ENCODE measurements at places on chromosomes 3 and 15.
A peak's percentile ranks its signal among the peaks of the same experiment; 100 is the strongest.

DNA sequence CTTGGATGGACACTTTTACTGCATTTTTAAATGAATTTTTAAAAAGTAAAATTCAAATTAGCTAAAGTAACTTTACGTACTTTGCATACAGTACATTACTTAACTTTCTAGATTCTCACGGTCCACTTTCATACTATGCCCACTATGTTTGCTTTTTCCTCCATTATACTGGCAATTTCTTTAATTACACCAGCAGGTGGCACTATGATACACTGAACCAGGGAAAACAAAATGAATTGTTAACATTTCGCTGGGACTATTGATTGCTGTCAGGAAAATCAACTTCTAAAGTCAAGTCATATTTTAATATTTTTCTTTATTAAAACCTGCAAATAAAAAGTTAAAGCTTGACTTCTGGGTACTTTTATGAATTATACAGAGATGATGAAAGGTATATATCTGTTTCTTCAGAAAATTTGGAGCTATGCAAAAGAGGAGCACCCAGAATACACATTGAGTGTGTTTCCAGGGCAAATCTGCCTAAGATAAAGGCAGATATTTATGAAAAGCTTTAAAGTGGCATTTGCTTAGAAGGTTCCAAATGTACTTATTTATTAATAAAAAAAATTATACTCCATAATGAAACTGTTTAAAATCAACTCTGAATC is 21.8 kb upstream of the POU1F1 start:
- DNase-seq = no peak

DNA sequence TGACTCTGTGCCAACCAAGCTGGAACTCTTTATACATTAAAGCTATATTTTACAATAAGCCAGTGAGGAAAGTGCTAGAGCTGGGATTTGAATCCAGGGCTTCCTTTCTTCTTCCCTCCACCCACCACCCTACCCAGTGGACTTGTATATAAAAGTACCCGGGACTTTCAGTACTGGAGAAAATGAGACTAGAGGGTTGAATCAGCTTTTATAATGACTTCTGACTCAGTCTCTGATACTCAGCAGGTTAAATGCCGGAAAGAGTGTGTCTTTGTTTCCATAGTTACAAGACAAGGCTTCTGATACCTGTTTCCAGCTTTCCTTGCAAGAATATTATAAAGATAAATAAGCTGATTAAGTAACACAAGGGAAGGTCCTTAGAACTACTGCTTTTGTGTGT is 80.9 kb downstream of the FRMD4B start:
- DNase-seq = no peak

- DNase-seq = no peak
These were observed 764.4 kb upstream of the NECTIN3 start for GRCh38 chr3:110307065-110307809.

DNA sequence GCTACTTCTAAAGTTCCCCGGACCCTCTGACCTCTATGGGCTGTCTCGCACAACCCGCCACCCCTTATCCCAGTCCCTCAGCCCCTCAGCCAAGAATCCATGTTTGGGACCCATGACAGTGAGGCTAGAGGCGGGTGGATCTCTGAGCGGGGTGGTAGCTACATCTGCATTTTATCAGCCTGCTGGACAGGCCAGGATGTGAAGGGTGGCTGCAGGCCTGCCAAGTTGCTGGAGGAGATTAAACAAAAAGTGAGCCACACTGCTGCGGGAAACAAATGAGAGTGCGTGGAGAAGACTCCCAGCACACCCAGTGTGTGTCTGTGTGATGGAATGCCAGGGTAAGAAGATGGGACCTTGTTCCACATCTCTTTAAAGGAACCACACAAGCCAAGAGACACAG is 51.1 kb upstream of the SPATA12 start:
- no peak for DNase-seq

DNA sequence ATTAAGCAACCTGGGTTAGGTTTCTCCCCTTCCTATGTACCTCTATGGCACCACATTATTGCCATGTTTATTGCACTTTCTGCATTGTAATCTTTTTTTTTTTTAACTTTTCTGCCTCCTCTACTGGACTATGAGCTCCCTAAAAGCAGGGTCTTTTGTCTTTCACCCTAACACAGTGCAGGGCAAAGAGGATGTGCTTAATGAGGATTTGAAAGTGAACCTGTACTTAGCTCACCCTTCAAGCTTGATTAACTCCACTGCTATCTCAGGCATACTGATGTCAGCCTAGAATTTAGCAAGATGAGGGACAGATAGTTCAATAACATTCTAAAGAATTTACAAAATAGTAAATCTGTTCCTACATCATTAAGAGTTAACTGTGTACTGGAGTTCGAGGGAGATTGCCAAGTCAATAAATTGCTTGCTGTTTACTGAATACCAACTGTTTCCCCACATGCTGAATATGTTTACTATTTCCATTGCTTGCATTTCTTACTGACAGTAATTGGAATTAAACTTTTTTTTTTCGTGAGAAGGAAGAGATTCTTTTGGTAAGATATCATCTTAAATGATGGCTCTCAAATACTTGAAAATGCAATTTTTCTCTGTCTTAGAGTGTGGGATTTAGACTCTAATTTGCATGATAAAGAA is 15.7 kb upstream of the PPARG start:
- no peak for DNase-seq

- DNase-seq = no peak
These were observed 302.5 kb downstream of the ZNF621 start for GRCh38 chr3:40827226-40827625.

DNA sequence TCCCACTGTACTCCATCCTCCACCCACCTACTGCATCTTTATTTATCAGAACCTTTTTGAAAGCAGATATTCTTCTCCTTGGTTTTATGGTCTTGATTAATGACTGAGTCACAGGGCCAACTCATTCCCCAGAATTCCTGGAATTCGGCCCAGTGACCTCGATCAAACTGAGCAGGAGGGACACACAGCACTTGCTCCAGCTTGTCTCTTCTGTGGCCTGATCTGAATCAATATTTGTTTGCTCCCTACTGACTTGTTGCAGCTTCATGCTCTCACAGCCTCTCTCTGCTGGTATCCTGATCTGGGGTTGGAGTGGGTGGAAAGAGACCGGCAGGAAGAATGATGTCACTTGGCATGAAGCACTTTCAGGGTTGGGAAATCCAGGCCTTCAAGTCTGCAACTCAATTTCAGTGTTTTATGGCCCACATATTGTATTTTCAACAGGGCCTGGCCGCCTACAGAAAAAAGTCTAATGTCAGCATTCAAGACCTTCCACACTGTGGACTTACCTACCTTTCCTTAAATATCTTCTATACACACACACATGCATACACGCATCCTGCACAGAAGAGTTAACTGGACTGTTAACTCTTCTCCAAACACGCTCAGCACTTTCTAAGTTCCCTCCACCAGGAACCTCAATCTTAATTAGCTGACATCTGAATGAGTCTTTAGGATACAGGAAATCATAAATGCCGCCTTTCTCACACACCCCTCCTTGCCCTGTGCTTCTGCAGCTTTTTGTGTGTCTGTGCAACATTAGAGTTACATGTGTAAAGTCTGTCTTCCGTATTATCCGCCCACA is 4.6 kb downstream of the ANXA2 start:
- no peak for DNase-seq

- DNase-seq = no peak
These were observed 11.4 kb downstream of the SPRED1 start for GRCh38 chr15:38263996-38264395.

GRCh38 chr3:5564278-5564666 is 376.8 kb downstream of the EDEM1 start:
- DNase-seq = no peak

- no peak for DNase-seq
These were observed 598.3 kb upstream of the ZNF385D start for GRCh38 chr3:22349215-22349851.

- DNase-seq = peak; percentile 35
These were observed 25.2 kb downstream of the MYH15 start for GRCh38 chr3:108485146-108485545.
